ENCODE measurements at places on chromosomes 7 and 10.

DNA sequence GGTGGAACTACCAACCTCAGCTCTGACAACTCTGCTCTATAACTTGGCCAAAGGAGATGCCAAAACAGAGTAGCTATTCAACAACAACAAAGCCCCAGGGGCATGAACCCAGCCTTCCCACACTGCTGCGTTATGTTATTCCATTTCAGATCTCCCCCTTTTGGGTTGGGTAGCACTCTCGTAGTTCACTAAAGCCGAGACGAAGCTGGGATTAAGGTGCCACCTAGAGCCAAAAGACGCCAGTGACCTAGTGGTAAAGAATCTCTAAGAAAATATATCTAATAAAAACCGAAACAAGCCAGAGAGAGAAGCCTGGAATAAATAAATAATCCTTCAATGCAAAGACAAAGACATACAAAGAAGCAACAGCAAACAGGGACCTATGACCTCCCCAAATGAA is 217.3 kb downstream of the HERPUD2 start:
- no peak for DNase-seq

DNA sequence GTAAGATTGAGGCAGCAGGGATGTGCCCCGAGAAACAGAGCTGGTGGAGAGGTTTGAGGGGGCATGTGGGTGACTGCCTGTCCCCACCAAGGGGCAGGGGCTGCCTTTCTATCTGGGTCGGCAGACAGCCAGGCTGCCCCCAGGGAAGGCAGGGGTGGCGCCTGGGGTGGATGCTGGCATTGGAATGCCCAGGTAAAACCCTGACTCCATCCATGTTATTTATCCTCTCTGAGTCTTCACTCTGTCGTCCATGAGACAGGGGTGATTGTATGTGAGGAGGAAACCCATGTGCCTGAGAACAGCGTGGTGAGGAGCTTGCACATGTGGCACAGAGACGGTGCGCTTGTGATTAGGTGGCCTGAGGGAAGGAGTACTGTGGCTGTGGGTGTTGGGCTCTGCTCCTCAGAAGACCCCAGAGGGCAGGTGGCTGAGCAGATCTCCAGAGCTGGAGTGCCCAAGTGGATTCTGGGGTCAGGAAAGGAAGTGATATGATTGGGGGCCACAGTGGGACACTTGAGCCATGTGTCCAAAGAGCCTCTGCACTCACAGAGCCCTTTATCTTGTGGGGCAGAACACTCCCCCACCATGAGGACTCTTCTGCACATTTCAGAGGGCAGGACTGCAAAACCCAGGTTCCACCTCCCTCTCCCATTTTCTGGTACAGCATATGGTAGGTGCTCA is 100.4 kb upstream of the RET start:
- no peak for DNase-seq

DNA sequence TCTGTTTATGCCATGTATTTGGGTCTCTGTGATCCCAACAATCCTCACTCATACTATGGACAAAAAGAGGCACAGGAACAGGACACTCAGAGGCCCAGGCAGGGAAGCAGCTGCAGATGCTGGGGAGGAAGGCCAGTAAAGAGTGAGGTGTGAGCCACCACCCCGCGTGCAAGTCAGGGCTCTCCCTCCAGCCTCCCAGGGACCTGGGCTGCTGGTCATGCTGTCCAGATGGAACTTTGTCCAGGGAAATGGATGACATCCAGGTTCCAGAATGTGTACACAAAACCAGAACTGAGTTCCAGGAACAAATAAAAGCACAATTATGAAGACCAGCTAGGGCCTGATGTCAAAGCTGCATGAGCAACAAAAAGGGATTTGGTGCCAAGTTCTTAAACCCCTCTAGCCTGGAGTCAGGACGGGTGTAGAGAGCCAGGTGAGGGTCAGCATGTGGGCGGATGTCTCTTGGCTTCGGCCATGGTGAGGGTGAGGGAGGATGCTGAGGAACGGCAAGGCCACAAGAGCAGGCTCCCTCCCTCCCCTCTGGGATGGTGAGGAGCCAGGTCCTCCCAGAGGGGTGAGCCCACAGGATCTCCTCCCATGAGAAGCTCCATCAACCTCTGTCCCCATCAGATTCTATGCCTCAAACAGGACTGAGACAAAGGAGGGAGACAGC is 739.7 kb downstream of the PARD3 start:
- DNase-seq: no peak

GRCh38 chr7:37942934-37943610 is 22.6 kb downstream of the EPDR1 start:
- DNase-seq: peak; percentile 3

GRCh38 chr10:102795453-102796406 is 41.5 kb downstream of the CYP17A1 start:
- no peak for DNase-seq

- no peak for DNase-seq
These were observed 37.0 kb upstream of the GOT1 start for GRCh38 chr10:99467236-99467999.

DNA sequence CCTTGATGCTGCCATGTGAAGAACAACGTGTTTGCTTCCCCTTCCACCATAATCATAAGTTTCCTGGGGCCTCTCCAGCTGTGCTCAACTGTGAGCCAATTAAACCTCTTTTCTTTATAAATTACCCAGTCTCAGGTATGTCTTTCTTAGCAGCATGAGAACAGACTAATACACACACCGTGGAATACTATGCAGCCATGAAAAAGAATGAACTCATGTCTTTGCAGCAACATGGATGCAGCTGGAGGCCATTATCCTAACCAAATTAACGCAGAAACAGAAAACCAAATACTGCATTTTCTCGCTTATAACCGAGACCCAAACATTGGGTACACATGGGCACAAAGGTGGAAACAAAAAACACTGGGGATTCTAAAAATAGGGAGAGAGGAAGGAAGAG is 286.7 kb upstream of the MINDY3 start:
- DNase-seq: no peak

DNA sequence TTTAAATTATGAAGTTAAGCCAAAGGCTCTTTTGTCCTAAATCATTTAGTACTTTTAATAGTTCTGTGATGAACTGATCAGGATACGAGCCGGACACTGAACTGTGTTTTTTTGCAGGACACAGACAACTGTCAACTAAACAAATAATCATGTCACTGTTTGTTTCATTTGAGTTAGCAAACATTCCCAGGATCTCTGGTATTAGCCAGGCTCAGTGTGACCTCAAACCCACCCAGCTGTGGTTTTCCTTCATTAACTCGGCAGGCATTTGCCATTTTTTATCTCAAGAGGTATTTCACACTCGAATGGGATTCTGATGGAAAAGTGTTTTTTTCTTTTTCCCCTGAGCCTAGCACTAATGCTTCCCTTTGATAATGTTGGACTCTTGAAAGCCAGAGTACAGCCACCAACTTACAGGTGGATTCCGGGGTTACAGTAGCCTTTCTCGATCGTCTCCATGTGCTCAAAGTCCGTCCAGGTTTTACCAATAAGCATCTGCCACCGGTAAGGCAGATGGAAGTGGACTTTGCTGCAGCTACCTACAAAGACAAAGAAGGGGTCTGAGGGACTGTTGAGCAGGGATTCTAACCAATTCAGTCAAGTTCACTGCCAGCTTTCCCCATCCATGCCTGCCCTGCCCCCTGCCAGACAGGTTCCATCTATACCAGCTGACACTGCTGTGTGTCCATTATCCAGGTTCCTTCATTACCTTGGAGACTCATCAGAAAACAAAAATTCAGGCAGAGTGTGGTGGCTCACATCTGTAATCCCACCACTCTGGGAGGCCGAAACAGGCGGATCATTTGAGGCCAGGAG is 33.4 kb downstream of the ZC3HAV1 start:
- DNase-seq: no peak

DNA sequence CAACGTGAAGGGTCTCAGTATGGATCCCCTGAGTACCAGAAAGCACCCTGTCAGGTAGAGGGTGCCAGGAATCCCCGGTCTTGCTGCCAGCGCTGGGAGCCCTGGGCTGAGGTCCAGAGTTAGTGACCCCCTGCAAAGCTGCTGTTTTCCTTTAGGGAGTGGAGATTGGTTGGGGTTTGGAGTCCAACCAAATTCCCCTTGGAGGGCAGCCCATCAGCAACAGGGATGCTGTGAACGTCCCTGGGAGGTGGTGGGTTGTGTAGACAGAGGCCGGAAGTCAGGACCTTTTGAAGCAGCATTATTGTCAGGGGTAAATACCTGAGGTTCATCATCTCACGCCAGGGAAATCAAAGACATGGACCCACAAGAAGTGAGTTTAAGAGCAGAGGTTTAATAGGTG is 104.2 kb downstream of the COL26A1 start:
- DNase-seq: no peak

- DNase-seq: no peak
These were observed 152.0 kb downstream of the MACC1 start for GRCh38 chr7:20064974-20065862.

GRCh38 chr7:50795253-50795652 is 12.6 kb upstream of the GRB10 start:
- no peak for DNase-seq

DNA sequence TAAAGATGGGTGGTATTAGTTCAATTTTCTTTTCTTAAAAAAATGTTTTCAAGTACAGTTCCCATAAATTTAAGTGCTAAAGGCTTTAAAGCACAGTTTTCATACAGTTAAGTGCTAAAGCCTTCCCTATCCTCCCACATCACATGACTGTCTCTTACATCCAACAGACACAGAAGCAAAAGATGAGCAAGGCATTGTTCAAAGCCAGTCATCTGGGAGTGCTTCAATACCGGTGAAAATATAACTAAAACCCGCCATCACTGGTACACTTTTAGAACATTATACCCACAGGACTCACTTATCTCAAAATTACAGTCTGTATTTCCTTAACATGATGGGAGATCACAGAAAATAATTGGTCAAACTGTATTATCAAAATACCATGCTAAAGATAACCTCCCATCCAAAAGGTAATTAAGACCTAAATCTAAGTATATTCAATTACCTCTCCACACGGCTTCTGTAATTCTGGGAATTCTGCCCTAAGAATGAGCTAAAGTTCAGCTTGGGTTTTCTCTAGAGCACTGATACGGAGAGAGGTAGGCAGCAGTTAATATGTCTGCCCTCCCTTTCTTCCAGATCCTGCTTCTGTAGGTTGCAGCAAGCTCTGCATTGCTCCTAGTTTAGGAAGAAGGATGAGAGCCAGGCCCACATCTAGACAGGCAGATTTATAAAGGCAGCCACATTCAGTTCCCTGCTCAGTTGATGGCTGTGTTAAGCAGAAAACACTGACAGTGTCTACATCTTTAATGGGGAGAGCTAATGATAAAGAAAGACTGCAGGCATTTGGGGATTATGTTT is 474.8 kb upstream of the PFKP start:
- DNase-seq: no peak

DNA sequence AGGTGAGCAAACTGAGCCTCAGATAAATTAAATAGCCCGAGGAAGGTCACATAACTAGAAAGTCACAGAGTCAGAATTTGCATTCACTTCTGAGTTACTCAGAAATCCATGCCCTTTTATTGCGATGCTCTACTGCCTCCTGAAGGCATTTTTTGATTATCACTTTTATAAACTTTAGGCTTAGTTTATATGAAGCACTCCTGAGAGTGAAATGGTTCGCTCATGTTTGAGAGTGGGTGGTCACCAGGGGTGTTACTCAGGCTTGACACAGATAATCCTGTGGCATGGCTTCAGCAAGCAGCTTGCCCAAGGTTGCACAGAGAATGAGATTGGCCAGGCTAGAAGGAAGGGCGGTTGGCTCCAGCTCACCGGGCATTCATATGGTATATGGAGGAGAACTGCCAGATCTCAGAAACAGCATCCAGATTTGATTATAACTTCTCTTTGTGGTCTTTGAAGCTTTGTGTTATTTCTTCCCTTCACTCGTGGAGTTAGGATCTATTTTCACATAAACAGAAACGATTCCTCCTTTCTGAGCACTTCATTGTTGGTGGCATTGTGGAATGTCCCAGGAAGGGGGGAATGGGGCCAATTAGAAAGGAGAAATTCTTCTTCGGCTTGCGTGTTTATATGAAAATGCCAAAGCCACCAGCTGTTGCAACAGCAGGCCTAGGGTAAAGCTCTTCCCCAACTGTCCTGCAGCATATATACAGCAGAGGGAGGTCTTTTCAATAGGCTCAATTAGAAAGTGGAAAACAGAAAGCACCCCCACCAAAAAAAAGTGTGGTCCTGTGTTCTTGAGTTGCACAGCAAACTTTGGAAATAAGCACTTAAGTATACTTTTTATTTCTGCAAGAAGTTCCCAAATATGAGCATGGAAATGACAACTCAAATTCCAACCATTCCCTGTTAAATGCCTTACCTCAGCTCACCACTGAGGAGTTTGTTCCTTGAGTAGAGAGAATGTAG is 628.8 kb downstream of the SUGCT start:
- no peak for DNase-seq

GRCh38 chr10:69657866-69658265 is 27.8 kb downstream of the FAM241B start:
- DNase-seq: no peak

DNA sequence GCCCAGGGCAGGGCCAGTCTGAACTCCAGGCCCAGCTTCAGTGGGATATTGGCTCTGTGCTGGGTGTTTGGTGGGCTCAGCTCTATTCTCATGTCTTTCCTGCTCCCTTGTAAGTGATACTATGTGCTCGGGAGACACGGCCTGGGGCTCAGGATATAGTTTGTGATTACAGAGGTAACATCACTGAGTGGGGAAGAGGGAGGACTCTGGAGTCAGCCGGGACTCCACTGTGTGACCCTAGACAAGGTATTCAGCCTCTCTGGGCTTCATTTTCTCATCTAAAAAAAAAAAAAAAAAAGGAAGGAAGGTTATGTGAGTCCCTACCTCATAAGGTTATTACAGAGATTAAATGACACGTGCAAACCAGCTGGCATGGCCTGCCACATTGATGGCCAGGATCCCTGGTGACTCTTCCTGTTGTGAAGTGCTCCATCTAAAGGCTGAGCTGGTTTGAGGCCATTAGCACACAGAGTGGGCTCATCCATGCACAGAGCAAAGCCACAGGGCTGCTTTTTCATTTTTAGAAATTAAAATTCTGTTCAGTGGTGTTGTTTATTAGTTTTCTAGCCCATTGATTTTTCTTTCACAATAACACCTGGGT is 15.7 kb downstream of the SLC13A4 start:
- no peak for DNase-seq

DNA sequence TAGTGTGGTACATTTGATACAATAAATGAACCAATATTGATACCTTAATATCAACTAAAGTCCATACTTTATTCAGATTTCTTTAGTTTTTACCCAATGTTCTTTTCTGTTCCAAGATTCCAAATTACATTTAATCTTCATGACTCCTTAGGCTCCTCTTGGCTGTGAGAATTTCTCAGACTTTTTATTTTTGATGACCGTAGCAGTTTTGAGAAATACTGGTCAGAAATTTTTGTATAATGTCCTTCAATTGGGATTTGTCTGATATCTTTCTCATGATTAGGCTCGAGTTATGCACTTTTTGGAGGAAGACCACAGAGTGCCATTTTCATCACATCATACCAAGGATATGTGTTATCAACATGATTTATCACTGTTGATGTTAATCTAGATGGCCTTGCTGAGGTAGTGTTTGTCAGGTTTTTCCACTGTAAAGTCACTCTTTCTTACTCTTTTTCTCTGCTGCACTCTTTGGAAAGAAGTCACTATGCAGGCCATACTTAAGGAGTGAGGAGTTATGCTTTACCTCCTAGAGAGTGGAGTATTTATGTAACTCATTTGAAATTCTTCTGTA is 12.9 kb upstream of the ENTPD1 start:
- DNase-seq: no peak
